Suppressor macrophage treated with lipopolysaccharide for 4 hours (primary cell): ENCODE measurements at places on chromosomes 6 and 20.

- DNase-seq = no peak
Measured at GRCh38 chr6:100237821-100238220, 226.9 kb downstream of the SIM1 start.

GRCh38 chr6:90645634-90646033, 58.8 kb upstream of the MAP3K7 start:
- DNase-seq = no peak

- DNase-seq = no peak
Measured at GRCh38 chr6:44999066-44999465, 329.1 kb upstream of the RUNX2 start.

- no peak for DNase-seq
Measured at GRCh38 chr20:42496595-42496994, 693.1 kb downstream of the PTPRT start.
